ENCODE measurements at places on chromosomes 4 and X.
A peak's percentile ranks its signal among the peaks of the same experiment; 100 is the strongest.

DNA sequence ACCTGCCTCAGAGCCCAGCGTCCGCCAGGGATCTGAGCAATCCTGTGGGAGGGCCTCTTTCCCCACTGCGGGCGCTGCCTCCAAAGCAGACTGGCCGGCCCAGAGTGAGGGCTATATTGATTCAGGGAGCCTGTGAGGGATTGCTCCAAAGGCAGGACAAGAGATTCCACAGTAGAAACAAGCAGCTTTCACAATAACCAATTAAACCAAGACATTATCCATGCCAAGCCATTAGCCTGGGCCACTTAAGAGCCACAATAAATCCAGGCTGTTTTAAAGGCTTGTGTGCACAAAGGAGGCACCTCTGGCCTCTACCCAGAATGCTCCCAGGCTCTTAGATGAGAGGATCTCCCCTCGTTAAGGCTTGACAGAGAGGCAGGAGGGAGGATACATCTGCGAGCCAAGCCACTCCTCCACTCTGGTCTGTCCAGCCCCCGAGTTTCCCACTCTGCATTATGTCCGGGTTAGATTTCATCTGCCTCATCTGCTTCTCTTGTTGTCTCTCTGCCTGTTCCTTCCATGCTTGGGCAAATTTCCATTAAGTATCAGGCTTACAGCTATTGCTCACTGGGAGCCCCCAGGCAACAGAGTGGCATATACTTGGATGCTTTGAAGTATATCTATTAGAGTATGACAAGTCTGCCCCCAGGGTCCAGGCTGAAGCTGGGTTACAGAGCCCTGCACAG lies 357.9 kb downstream of the UNC5C start:
- peak; percentile 11 for DNase-seq

- no peak for DNase-seq
These were observed 39.9 kb downstream of the APBB2 start for GRCh38 chr4:41174444-41174843.

- DNase-seq: no peak
These were observed 8.4 kb downstream of the ARX start for GRCh38 chrX:25007059-25008053.

DNA sequence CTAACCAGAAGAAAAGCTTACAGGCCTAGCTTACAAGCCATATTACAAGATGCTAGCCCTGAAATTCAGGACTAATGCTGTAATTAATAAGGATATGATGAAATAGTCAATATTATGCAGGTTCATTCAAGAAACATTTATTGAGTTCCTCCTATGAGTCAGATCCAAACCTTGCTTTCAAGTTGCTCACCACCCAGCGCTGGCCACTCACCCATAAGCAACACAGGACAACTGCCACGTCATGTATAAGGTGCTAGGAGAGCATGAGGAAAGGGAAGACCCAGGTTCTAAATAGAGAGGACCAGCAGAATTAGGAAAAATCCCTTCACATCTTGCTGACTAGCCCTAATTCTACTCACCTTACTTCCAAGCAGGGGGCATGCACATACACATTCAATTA lies 23.3 kb downstream of the MAML3 start:
- DNase-seq: no peak

- DNase-seq: no peak
These were observed 103.1 kb upstream of the PCDH7 start for GRCh38 chr4:30616942-30617646.

GRCh38 chr4:80324171-80324570 lies 11.4 kb upstream of the CFAP299 start:
- no peak for DNase-seq

- DNase-seq: no peak
These were observed 78.1 kb downstream of the LDB2 start for GRCh38 chr4:16820329-16820728.

Data from NCI-H2171 treated with DMSO at 0.1 percent for 48 hours (cell line).